ENCODE measurements at places on chromosomes 5 and 9.

GRCh38 chr5:124080256-124080655, 568.3 kb downstream of the CSNK1G3 start:
- DNase-seq, result no peak

DNA sequence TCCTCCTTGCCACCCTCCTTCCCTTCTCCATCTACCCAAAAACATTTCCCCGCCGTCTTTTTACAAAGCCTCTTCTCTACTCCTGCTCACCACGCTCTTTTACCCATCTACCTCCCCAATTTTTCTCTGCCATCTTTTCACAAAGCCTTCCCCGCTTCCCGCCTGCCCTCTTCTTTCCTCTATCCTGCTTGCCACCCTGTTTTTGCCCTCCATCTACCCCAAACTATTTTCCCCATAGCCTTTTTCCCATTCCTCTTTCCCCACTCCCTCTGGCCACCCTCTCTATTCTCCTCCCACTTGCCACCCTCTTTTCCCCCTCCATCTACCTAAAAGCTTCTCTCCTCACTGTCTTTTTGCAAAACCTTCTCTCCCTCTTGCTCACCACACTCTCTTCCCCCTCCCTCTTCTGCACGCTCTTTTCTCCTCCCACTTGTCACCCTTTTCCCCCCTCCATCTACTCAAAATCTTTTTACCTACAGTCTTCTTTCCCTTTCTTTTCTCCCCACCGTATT, 19.4 kb upstream of the TRIM52 start:
- DNase-seq, result no peak

- no peak for DNase-seq
Observed at GRCh38 chr9:75116306-75116705, 28.0 kb downstream of the OSTF1 start.

- DNase-seq, result no peak
Observed at GRCh38 chr5:135228222-135228621, 170.8 kb downstream of the MACROH2A1 start.

DNA sequence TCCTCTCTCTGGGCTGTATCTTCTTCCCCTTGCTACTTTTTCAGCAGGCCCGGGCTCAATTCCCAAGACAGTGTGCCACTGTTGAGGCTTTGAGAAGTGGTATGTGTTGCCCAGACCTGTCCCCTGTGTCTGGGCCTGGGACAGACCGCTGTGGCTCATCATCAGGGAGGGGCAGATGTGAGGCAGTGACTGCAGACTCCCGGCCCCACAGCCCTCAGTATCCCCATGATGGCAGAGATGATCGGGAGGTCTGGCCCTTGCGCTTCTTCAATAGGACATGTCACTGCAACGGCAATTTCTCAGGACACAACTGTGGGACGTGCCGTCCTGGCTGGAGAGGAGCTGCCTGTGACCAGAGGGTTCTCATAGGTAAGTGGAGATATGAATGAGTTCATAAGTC, 828 bp downstream of the TYRP1 start:
- no peak for DNase-seq

DNA sequence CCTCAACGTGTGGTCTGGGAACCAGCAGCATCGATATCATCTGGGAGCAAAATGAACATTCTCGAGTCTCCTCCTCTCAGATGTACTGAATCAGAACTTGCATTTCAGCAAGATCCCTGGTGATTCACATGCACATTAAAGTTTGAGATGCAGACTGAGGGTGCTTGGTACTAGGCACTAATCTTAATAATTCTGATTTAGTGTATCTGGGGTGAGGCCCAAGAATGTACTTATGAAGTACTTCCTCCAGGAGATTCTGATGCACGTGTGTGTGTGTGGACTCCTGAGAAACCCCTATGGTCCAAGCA, 56.2 kb upstream of the EQTN start:
- no peak for DNase-seq

GRCh38 chr9:95481000-95481399, 35.8 kb downstream of the PTCH1 start:
- no peak for DNase-seq

DNA sequence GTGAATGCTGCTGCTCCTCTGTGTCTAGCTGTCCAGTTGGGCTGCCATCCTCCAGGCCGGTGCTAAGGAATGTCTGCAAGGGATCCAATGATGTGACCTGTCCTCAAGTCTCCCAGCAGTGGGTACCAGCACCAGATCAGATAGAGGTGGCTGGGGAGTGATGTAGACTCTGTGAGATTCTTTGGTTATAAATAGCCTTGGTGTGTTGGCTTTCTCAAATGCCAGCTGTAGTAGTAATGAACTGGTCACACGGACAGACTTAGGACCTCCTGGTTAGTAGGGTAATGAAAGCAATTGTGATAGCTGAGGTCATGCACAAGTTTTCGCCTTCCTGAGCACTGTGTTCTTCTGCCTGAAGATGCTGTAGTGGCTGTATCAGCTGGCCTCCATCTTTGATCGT, 29.9 kb upstream of the RANBP6 start:
- DNase-seq, result no peak

- DNase-seq, result no peak
Observed at GRCh38 chr9:135294836-135295235, 184.7 kb upstream of the PPP1R26 start.

GRCh38 chr5:36688722-36689121, 82.3 kb downstream of the SLC1A3 start:
- no peak for DNase-seq

DNA sequence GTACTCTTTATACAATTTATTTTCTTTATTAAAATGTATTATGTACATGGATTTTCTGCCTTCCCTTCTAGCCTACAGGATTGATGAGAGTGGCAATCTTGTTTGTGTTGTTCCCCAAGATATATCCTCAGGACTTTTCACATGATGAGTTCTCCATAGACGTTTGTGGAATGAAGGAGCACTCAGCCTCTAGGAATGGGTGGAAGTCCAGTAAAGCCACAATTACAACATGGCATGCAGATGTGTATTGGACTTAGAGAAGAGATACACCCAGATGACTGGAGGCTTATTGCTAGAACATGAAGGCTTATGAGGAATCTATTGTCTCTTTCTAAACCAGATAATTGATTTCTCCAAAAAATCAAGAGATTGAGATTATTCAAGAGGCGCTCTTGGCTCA, 8.2 kb upstream of the DOCK2 start:
- DNase-seq, result no peak

DNA sequence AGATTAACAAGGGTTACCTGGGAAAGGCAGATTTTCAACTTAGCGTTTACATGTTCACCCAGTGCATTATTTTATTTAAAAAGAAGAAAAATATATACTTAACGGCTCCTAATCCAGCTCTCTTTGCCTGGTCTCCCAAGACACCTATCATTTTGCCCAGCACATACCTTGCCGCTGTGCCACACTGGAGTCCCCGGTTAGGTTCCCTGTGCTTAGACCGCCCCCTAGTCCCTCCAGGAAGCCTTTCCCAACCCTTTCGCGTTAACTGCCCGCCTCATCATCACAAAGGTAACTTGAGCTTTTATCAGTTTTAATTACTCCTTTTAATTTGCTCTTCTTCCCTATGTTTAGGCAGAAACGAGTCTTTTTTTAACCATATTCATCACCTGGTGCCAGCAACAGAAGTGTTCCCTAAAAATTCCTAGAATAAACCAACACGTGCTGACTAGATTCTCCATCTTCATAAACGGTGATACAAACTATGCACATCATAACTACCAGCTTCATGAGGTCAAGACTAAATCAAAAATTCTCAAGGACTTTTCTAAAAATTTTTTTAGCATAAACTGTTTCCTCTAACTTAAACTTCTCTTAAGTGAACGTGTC, 19.7 kb downstream of the DNAJA1 start:
- DNase-seq, result no peak

- DNase-seq, result no peak
Observed at GRCh38 chr5:115842952-115843351, 1.2 kb downstream of the AP3S1 start.

- peak; percentile 10 for DNase-seq
Observed at GRCh38 chr9:123268199-123268464, 254 bp downstream of the STRBP start.

GRCh38 chr5:79973511-79973910, 17.6 kb downstream of the MTX3 start:
- no peak for DNase-seq

- no peak for DNase-seq
Observed at GRCh38 chr5:87898574-87898973, 370.1 kb downstream of the TMEM161B start.

GRCh38 chr5:85000671-85001070, 616.0 kb upstream of the EDIL3 start:
- no peak for DNase-seq

- no peak for DNase-seq
Observed at GRCh38 chr5:173812811-173813550, 75.2 kb upstream of the CPEB4 start.

- DNase-seq, result no peak
Observed at GRCh38 chr5:94407023-94407422, 211.4 kb downstream of the KIAA0825 start.

DNA sequence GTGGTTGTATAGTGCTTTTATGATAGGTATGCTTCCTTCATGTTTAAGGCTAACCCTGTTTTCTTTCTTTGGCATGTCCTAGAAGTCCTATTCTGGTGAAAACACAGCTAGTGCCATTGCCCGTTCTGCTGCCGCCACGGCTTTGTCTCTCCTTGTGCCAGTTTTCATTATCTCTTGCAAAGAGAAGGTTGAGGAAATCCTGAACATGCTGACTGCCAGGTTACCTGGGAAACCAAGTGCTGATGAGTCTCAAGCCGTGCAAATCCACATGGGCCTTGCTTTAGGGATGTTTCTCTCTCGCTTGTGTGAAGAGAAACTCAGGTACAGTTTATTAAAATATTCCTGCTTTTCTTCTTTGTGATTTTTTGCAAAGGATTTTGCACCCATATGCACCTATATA, 102.2 kb downstream of the HACD4 start:
- DNase-seq, result no peak

- DNase-seq, result no peak
Observed at GRCh38 chr9:121300283-121301119, 32.5 kb downstream of the GSN start.

- no peak for DNase-seq
Observed at GRCh38 chr5:168602517-168602916, 23.3 kb upstream of the PANK3 start.

GRCh38 chr5:120035181-120035580, 405.8 kb downstream of the FAM170A start:
- DNase-seq, result no peak

GRCh38 chr5:106730506-106730905, 940.2 kb downstream of the EFNA5 start:
- DNase-seq, result no peak

DNA sequence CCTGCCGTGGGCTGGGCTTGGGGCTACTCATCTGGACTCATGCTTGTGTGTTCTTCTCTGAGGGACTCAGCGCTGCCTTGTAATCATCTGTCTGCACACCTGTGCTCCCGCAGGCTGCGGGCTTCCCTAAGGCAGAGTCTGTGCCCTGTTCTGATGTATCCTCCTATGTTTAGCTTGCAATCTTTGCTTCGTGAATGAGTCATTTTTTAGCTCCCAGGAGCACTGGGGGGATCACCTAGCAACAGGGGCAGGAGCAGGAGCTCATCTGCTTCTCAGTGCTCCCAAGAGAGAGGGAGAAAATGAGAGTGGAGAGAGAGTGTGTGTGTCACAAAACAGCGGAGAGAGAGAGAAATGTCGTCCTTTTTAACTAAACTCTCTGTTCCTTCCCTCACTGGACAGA, 202.4 kb upstream of the ZNF618 start:
- DNase-seq, result no peak

DNA sequence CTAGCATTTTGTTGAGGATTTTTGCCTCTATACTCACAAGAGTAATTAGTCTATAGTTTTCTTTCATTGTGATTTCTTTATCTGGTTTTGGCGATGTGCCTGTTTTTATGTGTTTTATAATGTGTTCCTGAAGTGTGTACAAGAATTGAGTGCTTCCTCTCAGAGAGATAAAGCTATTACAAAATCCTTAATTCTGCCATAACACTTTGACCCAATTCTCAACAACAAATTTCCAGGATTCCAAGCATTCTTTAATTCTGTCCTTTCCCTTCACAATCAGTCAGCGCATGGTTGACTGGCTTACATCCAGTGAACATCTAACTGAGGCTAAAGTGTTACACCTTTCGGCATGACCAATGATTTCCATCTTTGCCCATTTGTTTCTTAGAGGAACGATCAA, 282.9 kb upstream of the MVB12B start:
- no peak for DNase-seq

GRCh38 chr5:139796061-139796806, 626 bp downstream of the PSD2 start:
- DNase-seq, result no peak

DNA sequence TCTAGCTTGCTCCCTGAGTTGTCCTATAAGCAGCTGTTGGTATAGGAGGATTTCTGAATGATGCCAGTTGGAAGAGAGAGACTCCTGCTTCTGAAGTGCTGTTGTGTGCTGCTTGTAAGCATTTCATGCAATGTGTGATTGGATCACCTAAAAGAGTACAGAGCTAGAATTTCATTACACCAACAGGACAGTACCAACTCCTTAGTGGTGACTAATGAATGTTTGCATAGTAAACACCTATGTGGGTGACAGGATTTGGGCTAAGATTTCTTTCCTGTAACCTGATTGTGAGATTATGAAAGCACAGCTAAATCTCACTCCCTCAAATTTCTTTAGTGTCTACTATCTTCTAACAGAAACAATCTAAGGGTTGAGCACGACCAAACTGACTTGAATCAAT, 67.0 kb downstream of the GCNT1 start:
- DNase-seq, result no peak

- DNase-seq, result no peak
Observed at GRCh38 chr5:169281625-169282024, 19.3 kb downstream of the SLIT3 start.

DNA sequence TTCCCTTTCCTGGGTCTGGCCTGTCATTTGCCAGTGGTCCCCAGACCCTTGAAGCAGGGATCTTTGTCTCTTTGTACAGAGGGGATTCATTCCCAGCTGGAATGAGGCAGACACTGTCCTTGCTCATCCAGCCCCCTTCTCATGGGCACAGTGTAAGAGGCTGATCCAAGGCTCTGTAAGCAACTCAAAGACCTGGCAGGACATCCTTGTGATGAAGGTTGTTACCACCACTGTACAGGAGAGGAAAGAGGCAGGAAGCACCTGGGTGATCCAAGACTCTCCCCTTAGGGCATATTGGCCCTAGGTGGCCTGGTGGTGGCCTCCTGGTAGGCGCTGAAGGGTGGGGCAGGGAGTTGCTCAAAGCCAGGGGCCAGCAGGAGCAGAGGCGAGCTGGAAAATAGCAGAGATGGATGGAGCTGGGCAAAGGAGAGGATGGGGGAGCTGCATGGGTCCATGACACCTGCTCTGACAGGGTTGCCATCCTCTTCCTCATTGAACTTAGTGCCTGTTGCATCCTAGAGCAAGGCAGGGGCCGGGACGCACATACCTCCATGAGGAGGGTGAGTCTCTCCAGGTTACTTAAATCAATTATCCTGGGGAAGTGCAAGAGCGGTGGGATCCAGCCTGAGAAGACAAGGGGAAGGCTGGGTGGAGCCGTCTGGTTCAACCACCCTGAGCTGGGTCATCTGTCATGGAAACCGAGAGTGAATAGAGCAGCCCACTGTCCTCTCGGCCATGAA, 9.8 kb upstream of the GADD45G start:
- DNase-seq, result no peak

GRCh38 chr9:33106827-33107621, 30.6 kb upstream of the SMU1 start:
- no peak for DNase-seq

- DNase-seq, result no peak
Observed at GRCh38 chr9:85871008-85871407, 69.9 kb upstream of the NAA35 start.

- DNase-seq, result no peak
Observed at GRCh38 chr9:122172131-122172530, 12.4 kb downstream of the MORN5 start.
